Keratinocyte (primary cell): ENCODE measurements at places on chromosomes 7 and 10.

- no peak for DNase-seq
These were observed 151.6 kb downstream of the KIAA1217 start for GRCh38 chr10:24360282-24361127.

DNA sequence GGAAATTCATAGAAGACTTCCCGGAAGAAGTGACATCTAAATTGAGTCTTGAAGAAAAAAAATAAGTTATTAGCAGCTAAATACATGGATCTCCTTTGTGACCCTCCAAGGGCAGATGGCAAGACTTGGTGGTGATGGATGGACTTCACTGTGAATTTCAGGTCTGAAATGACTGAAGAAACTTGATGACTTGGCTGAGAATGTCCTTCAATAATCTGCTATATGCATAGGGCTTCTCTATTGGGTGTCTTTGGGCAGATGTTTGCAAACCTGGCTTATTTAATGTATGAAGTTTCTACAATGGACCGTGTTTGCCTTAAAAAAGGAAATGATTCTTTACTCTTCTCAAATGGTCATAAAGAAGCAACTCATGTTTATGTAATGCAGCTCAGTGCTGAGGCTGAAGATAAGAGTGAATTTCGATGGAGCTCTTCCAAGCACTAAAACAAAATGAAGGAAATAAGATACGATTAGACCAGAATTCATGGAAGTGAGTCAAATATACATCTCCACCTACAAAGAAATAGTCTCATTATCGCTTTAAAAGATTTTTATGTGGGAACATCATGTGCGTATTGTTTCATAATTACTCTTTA, 116.6 kb upstream of the WDR11 start:
- DNase-seq = no peak

DNA sequence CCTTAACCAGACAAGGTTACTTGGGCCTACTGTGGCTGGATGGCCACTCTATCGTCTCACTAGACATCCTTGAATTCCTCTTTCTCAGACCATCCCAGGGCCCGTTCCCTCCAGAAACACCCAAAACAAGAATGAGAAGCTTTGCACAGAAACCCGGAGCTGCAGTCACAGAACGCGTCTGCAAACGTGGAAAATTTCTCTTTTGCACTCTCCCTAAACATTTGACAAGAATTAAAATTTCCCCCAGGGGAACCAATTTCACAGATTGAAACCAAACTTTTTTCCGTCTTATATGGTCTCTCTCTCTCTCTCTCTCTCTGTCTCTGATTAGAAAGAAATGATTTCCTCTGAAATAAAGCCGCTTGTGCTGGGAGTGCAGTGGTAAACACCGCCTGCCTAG, 120.7 kb downstream of the MKX start:
- DNase-seq = no peak

- DNase-seq = no peak
These were observed 330.9 kb downstream of the GFRA1 start for GRCh38 chr10:115942101-115942500.

DNA sequence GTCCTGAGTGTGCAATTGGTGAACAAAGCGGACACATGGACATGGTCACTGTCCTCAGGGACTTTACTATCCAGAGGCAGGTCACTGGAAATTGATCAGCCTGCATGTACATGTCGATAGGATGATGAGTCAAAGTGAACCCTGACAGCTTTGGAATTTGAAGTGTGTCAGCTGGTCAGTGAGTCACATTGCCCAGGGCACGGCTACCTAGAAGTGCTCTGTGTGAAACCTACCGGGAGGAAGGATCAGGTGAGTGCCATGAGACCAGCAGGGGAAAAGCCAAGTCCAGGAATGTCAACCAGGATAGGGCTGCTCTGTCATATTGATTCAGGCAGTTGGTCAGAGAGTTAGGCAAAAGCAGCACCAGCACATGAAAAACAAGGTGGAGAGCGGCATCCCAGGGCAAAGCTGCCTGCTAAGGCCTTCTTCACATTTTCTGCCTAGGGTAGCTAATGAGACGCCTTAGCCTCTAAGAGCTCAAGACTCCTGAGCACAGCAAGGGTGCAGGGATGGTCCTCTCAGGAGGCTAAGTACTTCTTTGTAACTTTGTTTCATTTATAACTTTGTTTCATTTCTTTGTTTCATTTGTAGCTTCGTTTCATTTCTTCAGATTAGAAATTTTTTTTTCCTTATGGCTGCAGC, 19.4 kb upstream of the PDCD4 start:
- peak; percentile 90 for DNase-seq

GRCh38 chr7:149031353-149031910, 3.1 kb upstream of the PDIA4 start:
- DNase-seq = no peak

- DNase-seq = no peak
These were observed 236.4 kb upstream of the GPR26 start for GRCh38 chr10:123429706-123430221.

DNA sequence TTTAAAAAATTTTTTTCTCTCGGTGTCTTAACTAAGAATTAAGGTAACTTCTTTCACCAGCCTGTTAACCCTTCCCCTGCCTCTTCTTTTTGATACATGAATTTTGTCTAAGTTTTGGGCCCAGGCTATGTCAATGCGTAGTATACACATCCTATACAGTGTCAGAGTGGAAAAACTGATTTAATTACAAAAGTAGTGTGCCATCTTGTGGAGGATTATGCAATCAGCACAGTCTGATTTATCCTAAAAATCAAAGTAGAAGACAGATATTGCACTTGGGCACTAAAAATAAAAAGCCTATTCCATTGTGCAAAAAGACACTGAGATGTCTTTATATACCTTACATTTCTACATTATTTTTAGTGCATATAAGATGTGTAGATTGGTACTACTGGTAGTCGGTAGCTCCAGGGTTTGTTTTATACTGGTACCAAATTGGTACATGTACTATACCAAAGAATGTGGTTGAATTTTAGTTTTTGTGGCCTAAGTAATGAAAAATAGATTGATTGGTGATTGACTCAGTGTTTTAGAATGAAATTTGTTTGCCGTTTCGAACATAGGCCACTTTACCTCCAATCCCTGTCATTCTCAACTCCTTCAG, 96.6 kb downstream of the MKLN1 start:
- no peak for DNase-seq

DNA sequence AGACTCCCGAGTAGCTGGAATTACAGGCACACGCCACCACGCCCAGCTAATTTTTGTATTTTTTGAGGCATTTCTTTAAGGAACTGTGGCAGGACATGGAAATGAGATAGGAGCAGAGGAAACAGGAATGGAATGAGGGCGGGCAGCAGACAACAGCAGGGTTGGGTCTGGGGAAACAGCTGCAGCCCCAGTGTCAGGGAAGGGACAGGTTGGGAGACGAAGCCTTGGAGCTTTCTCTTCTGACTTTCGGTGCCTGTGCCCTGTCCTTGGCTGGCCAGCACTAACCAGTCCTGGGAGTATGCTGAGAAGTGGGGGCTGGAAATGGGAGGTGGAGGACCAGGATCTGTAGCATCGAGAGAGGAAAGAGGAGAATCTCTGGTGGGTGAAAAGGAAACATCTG, 47.4 kb downstream of the ATOH7 start:
- DNase-seq = no peak

DNA sequence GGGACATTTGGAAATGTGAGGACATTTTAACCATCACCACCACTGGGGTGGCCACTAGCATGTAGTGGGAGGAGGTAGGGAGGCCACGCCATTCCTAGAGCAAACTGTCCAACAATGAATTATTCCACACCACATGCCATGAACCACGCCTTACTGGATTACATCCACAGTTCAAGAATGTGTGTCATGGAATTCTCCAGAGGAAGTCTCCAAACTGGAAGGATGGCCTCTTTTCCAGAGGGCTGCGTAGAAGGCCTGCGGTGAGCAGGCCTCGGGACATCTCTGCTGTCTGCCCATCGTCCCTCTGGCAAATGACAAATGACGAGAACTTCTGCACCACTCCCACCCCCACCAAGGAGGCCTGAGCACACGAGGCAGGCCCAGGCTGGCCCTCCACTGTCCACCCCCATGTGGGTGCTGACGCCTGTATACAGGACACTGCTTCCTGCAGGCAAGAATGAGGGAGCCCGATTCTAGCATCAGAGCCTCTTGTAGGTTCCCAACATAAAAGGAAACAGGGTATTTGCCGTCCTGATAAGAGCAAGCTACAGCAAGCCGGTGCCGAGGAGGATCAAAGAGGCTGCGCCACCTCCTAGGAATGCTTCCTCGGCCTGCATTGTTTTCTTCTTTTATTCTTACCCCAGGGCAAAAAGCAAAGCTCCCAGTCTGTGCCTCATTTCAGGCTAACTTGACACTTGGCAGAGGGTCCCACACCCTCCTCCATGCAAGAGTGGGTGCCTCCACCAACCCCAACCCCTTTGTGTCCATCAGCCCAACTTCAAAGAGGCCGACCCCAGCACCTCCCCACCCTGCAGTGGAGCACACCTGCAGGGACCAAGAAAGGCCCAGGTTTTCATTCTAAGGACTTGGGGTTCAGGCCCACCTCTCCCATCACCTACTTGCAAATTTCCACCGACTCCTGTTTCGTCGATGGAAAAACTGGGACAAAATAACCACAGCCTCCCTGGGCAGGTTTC, 23.9 kb downstream of the TNS3 start:
- peak; percentile 92 for DNase-seq

DNA sequence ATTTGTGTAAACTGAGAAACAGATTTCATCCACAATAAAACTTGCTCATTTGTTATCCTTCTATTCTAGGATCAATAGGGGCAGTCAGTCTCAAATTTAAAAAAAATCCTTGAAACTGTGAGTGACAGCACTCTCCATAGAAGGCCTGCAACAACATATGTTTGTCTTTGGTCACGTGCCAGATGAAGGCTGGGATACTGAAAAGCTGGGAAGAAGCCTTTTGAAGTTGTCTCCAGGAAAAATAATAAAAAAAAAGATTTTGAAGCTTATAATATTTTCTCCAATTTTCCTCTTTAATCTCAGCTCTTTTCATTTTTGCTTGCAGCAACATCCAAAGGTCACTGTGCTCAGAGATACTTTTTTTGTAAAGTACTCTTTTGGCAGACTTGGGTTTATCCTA, 128.6 kb upstream of the SLC26A5 start:
- no peak for DNase-seq

DNA sequence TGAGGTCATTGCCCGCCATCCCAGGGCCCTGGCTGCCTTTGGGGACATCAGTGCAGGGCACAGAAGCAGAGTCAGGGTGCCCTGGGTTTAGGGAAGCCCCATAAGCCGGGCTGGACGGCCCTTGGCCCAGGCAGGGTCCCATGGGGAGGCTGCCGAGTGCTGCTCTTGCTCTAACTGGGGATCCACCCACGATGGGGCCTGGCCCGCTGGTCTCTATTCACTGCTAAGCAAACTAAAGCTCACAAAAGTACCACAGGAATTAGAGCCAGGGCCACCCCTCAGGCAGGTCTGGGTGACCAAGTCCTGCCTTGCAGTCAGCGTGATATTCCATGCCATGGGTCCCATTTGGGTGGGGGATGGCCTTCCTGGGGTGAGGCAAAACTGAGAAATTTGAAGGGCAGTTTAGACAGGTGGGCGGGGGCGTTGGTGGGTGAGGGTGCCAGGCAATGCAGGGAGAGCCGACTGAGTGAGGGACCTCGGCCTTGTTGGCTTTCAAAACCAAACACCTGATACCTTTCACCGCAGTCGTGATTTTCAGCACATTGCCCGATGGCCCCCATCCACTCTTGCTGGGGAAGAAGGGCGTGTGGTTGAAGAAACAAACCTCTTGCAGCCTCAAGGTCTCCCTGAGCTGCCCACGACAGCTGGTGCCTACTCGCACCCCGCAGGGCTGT, 92.8 kb upstream of the PPIF start:
- DNase-seq = no peak

GRCh38 chr7:88226886-88227516, 7.2 kb upstream of the SRI start:
- DNase-seq = peak; percentile 85

- DNase-seq = no peak
These were observed 78.8 kb downstream of the HIF1AN start for GRCh38 chr10:100614429-100615095.

DNA sequence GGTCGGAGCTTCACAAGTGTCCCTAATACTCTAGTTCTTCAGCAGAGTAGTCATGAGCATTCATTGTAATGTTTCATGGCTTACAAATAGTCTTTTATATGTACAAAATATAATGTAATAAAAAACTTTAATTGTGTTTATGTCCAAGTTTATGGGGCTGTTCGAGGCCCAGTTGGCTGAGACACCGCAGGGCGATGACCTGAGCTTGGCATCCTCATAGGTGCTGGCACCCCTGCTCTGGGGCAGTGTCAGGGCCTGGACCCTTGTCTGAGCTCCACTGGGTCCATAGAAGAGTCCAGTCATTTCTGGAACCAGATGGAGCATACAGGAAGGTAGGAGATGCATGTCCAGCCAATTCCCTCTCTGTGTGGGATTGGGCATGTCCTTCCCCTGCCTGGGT, 12.9 kb upstream of the ZMIZ1 start:
- DNase-seq = no peak

GRCh38 chr10:94370501-94370900, 7.8 kb upstream of the NOC3L start:
- DNase-seq = no peak

DNA sequence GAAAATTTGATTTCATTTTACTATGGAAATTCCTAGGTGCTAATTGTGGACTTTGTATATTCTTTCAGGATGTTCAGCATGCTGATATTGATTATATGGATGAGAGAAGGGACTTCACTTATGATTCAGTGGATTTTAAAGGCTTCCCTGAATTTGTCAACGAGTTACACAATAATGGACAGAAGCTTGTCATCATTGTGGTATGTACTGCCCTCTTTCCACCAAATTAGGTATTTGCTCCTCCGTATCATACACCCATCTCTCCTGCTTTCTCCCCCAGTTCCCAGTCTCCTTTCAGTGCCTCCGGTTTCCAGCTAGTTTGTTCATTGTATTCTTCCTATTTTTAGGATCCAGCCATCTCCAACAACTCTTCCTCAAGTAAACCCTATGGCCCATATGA, 34.6 kb downstream of the MGAM start:
- no peak for DNase-seq

DNA sequence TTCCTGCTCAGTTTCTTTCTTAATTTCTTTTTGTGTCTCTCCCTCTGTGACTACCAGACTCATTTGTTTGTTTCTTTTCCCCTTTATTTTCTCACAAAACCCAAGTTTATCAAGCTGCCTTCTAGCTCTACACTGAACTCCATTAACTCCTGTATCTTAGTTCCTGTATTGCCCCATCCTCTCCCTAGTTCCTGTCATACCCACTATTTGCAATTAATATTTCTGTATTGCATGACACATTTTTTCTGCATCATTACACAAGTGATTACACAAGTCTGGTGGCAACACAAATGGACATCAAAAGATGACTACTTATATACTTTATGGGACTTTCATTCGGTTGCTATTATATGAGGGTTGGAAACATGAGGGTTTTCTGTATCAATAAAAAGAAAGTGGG, 26.9 kb upstream of the OR9A4 start:
- no peak for DNase-seq

DNA sequence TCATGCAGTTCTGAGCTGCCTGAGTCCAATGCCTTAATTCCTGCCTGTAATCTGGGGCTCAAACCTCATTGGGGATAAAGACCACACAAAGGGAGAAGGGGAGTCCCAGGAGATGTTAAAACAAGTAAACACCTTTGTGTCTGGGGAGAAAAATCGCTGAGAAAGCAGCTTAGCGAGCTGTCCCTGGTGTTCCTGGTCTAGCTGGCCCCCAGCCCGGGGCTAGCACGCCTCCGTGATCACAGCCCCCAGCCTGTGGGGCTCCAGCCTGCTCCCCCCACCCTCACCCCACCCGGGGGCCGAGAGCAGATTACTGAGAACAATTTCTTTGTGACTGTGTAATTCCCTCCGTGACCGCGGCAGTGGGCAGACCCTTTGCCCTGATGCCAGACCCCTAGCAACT, 24.8 kb downstream of the DPCD start:
- DNase-seq = no peak

- DNase-seq = no peak
These were observed 41.4 kb upstream of the GHITM start for GRCh38 chr10:84097787-84098353.
